ENCODE measurements at places on chromosomes 4 and X. TPM values are rescaled to one million over a fixed set of nuclear protein-coding genes. Genes with fewer than 3 reads are reported as not detected.

The BEND2 gene
- not detected for total RNA-seq

The NALF2 gene
- 5.5 TPM for total RNA-seq

The FOXP3 gene
- total RNA-seq, result 0.14 TPM

The RASSF6 gene
- total RNA-seq, result 0.72 TPM

The GPM6B gene
- 0.09 TPM for total RNA-seq

The PWWP3B gene
- total RNA-seq, result not detected

The RENBP gene
- 0.19 TPM for total RNA-seq

The MAOA gene
- total RNA-seq, result 1.3 TPM

The AFF2 gene
- total RNA-seq, result not detected

The PCDH18 gene
- total RNA-seq, result not detected

The CC2D2A gene
- total RNA-seq, result 12.4 TPM

The HSFX1 gene
- total RNA-seq, result 0.21 TPM

The RIBC1 gene
- 0.53 TPM for total RNA-seq

The DUX4 gene
- total RNA-seq, result not detected

The MAP7D2 gene
- 5.1 TPM for total RNA-seq

The PNMA5 gene
- total RNA-seq, result not detected

The CFP gene
- 1.2 TPM for total RNA-seq

The LRIT3 gene
- not detected for total RNA-seq

The FAM9B gene
- not detected for total RNA-seq

The SSX5 gene
- not detected for total RNA-seq

The ALB gene
- total RNA-seq, result not detected

The SLC6A14 gene
- total RNA-seq, result not detected

The SMARCAD1 gene
- 11.9 TPM for total RNA-seq

The GRSF1 gene
- 83.3 TPM for total RNA-seq

The NXF2B gene
- not detected for total RNA-seq

The DCUN1D4 gene
- total RNA-seq, result 21.4 TPM

The GRID2 gene
- not detected for total RNA-seq

The RTL9 gene
- 0.09 TPM for total RNA-seq

The TEX13A gene
- total RNA-seq, result not detected

The FGF13 gene
- total RNA-seq, result not detected

The TMEM144 gene
- total RNA-seq, result 3.1 TPM

The F9 gene
- total RNA-seq, result not detected

The XK gene
- total RNA-seq, result 0.36 TPM

Data from A549 treated with Mapracorat at 1 μM for 4 hours (cell line).